ENCODE measurements at places on chromosomes 7 and 10. TPM values are rescaled to one million over a fixed set of nuclear protein-coding genes. Genes with fewer than 3 reads are reported as not detected.

LRRC27 gene
- total RNA-seq, result 4.7 TPM

HYAL4 gene
- total RNA-seq, result not detected

OR2A25 gene
- total RNA-seq, result not detected

CD36 gene
- 6.4 TPM for total RNA-seq

TEX47 gene
- not detected for total RNA-seq

ELOVL3 gene
- 0.22 TPM for total RNA-seq

DNA sequence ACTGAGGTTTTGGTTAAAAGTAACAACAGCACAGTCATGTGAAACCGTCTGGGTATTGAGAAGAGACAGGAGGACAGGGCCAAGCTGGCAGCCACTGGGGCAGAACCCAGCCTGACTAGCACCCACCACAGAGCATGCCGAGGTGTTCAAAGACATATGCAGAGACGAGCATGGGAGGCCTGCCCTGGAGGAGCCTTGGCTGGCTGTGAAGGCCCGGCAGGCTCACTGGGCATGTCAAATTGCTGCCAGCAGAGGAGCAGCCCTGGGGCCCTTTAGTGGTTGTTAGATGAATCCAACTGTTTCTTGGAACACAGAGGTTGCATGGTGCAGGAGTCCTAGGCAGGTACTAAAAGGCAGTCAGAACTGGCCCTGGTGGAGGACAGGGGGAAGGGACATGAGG lies 5.0 kb upstream of the GDF2 start:
- no peak overlapping the region for H3K4me3 ChIP-seq
- H3K27ac ChIP-seq, result no peak overlapping the region
- H3K4me1 ChIP-seq, result no peaks in the 10 kb centered on the region
- no peaks in the 10 kb centered on the region for H3K36me3 ChIP-seq
- H3K27me3 ChIP-seq, result peaks cover 4% of the 10 kb centered on the region
- DNase-seq, result no peak

DNA sequence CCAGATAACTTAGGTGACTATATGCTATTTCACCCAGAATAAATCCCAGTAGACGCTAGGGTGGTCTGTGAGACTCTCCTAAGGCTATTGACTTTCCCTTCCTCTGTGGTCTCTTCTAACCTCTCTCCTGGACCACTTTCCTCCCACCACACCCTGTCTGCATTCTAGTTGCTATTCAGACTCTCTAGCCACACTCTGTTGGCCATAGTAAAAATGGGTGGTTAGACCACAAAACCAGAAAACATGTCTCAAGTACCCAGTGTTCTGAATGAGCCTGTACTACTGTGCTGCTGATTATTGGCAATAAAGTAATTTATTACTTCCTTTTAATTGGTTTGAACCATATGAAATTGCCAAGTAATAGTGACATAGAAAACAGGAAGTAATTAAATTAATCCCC lies 240.8 kb downstream of the KIF20B start:
- H3K4me3 ChIP-seq, result no peak overlapping the region
- no peak for DNase-seq
- H3K27me3 ChIP-seq, result peaks cover 2% of the 10 kb centered on the region
- peaks cover 2% of the 10 kb centered on the region for H3K4me1 ChIP-seq
- no peak overlapping the region for H3K27ac ChIP-seq
- no peaks in the 10 kb centered on the region for H3K36me3 ChIP-seq

GRCh38 chr10:125448596-125448995 lies 234.4 kb downstream of the TEX36 start:
- H3K27ac ChIP-seq, result no peak overlapping the region
- H3K4me3 ChIP-seq, result no peak overlapping the region
- no peaks in the 10 kb centered on the region for H3K27me3 ChIP-seq
- no peaks in the 10 kb centered on the region for H3K4me1 ChIP-seq

- no peaks in the 10 kb centered on the region for H3K27me3 ChIP-seq
- H3K4me3 ChIP-seq, result no peak overlapping the region
Measured at GRCh38 chr7:45682358-45682735, 108.2 kb downstream of the ADCY1 start.

- no peak overlapping the region for H3K27ac ChIP-seq
- no peaks in the 10 kb centered on the region for H3K4me1 ChIP-seq
- no peak overlapping the region for H3K4me3 ChIP-seq
Measured at GRCh38 chr7:106134241-106134640, 22.1 kb upstream of the SYPL1 start.

DNA sequence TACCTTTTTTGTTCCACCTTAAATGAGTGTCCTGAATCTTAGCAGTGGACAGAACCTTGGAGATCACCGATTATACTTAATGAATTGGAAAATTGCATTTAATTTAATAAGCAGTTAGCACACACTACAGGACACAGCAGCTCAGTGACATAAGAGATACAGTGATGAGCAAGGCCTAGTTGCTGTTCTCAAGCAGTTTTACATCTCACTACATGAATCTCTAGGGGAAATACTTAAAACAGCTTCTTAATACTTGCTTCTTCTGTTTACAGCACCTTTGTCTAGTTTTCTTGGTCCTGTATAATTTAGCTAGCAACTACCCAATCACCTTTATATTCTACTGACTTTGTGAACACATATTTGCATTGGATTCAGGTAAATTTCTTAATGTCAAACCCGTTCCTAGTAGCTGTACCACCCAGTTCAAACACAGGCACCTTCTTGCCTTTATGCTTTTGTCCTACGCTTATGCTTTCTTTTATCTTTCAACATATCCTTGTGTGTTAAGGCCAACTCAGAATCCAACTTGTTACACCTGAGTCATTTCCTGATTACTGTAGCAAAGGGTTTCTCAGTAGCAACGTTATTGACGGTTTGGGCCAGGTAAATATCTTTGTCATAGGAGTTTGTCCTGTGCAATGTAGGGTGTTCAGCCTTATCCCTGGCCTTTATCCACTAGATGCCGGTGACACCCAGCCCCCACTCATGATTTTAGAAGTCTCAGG lies 1.8 kb downstream of the STAM start:
- no peak for DNase-seq
- peaks cover 47% of the 10 kb centered on the region for H3K4me1 ChIP-seq
- H3K27me3 ChIP-seq, result no peaks in the 10 kb centered on the region
- peaks cover 35% of the 10 kb centered on the region for H3K36me3 ChIP-seq
- peak overlapping the region; percentile 99 for H3K27ac ChIP-seq

DNA sequence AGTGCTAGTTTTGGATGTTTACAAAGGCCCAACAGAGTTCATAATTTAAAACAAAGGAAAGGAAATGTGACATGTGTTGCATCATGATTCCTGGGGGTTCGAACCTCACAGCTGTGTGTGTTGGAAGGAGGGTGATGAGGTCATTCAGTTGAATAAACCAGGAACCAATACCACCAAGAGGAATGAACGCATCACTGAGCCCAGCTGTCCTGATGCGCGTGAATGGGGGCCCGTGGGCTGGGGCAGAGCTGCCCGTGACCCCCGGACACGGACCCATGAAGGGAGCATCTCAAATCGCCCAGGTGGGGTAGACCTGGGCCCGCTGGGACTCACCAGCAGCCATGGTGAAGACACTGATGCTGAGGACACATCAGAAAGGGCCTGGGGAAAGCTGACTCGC lies 33.0 kb downstream of the BRI3 start:
- no peak for DNase-seq
- H3K4me1 ChIP-seq, result no peaks in the 10 kb centered on the region
- H3K36me3 ChIP-seq, result no peaks in the 10 kb centered on the region
- no peak overlapping the region for H3K4me3 ChIP-seq
- H3K27ac ChIP-seq, result no peak overlapping the region
- no peaks in the 10 kb centered on the region for H3K27me3 ChIP-seq
